Fibroblast of skin of right quadriceps (primary cell): ENCODE measurements at places on chromosomes 12 and 14.

DNA sequence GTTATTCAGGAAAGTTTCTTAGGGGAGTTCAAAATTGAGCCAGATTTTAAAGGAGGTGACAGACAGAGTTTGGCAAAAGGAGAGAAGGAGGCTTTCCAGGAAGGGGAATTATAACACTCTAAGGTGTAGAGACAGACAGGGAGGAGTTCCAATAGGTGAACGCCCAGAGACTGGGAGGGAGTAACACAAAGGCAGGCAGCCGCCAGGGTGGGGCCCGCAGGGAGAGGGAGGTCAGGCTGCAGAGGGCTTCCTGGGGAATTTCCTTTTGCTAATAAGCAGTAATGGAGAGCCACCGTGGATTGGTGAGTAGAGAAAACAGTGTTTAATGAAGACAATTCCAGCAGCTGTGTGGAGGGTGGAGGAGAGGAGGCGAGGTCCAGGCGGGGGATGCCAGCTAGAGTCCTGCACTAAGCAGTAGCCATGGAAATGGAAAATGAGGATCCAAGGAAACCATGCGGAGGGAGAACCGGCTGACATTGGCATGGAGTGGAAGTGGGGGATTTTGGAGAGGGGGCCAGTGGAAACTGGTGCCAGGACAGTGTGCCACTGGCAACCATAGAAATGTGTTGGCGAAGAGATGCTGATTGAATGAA, 22.2 kb downstream of the GRIN2B start:
- no peak for DNase-seq

- no peak for DNase-seq
Measured at GRCh38 chr12:53067074-53067992, 11.9 kb downstream of the SPRYD3 start.

- peak; percentile 59 for DNase-seq
Measured at GRCh38 chr12:110844551-110845338, 2.0 kb upstream of the CCDC63 start.

DNA sequence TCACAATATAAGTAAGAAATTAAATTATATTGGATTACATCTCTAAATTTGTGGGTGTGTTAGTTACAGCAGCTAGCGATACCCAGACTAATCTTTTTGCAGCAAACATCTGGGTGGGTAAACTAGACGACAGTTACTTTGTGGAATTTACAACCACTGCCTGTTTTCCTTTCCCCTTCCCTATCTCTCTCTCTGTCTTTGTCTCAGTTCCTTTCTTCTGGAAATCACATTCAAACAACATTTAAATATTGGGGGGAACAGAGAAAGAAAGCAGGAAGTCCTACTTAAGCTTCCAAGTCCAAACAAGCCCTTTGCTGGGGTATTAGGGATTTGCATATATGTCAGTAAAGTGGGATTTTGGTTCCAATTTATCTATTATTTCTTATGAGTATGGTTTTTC, 97.6 kb downstream of the WIF1 start:
- DNase-seq, result no peak

DNA sequence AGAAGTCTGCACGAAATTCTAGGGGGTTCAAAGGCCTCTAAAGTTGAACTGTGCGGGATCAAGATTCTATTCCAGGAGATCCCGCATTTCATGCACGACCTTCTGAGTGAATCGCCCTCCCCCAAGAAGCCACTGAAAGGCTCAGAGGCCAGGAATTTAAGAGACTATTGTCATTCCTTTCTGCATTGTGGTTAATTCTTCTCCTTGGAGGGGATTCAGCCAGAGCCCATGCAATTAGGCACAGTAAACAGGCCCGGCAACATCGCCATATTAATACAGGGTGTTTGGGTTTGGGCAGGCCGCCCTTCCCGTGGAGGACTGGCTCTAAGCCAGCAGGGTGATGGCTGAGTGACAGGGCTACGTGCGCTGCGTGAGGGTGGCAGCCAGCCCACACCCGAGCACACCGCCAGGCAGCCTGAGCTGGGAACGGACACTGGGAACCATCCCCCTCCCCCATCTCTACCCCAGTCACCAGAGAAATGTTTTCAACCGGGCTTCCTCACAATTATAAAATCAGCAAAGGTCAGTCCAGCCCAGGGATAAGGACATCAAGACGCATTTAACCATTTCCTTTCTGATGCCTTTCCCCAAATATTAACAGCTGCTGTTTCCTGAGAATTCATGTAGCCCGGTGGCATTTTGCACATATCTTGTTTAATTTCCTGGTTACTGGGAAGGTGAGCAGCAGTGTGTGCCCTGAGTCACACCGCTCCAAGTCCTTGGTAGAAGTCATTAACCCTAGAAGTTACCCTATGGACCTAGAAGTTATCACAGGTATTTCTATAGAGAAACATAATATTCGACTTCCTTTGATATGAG, 12.5 kb downstream of the EGLN3 start:
- DNase-seq, result peak; percentile 26

GRCh38 chr12:106030210-106031071, 108.3 kb downstream of the NUAK1 start:
- peak; percentile 98 for DNase-seq

DNA sequence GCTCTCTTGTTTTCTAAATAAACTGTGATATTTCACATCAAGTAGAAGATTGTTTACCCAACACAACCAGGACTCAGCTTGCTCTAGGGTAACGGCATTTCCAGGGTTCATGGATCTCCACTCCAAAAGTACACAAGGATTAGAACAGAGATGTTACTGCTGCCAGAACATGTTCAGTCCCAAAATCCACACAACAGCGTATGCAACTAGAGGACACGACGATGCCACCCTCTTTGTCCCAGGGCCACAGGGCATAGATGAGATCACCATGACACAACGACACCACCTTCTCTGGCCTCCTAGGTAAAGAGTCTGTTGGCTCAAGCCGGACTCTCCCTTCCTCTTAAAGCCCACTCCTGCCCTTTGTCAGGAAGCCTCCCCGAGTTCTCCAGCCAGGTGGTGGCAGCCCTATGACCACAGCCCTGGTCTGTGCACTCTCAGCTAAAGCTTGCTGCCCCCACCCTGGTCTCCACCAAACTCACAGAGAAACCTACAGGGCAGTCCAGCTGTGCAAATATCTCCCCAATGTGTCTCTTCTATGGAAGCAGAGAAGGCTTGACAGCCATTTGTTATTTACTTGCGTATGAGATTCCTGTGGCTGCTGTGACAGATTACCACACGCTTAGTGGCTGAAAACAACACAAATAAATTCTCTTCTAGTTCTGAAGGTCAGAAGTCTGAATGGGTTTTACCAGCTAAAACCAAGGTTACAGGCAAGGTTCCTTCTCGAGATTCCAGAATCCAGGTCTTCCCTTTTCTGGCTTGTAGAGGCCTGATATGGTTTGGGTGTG, 10.3 kb downstream of the CLMN start:
- DNase-seq, result no peak

GRCh38 chr14:61225344-61225743, 55.8 kb downstream of the TMEM30B start:
- DNase-seq, result no peak
